ENCODE measurements at places on chromosomes 3 and 15.

GRCh38 chr3:149055575-149055974 lies 30.8 kb downstream of the HLTF start:
- no peak for DNase-seq

DNA sequence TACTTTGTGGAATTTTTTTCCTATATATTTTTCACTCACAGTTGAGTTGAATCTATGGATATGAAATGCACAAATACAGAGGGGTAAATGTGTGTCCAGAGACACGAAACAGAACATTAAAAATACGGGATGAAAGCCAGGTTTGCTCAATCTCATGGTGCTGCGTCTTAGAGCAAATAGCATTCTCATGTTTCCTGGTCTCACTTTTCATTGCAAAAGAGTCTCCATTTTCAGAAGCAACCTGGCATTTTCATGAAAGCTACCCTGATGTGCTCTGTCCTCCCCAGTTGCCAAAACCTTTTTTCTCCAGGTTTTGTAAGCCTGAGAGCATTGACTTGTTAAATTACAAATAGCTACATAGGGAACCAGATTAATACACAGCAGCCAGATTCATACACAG lies 49.5 kb upstream of the MBNL1 start:
- DNase-seq, result no peak

GRCh38 chr3:134754768-134755559 lies 40.1 kb upstream of the EPHB1 start:
- no peak for DNase-seq

- no peak for DNase-seq
Observed at GRCh38 chr3:128881576-128881975, 2.2 kb downstream of the ACAD9 start.

GRCh38 chr15:101126618-101127505 lies 125.0 kb downstream of the CHSY1 start:
- DNase-seq, result no peak

- no peak for DNase-seq
Observed at GRCh38 chr3:22745321-22745720, 457.8 kb upstream of the UBE2E2 start.

DNA sequence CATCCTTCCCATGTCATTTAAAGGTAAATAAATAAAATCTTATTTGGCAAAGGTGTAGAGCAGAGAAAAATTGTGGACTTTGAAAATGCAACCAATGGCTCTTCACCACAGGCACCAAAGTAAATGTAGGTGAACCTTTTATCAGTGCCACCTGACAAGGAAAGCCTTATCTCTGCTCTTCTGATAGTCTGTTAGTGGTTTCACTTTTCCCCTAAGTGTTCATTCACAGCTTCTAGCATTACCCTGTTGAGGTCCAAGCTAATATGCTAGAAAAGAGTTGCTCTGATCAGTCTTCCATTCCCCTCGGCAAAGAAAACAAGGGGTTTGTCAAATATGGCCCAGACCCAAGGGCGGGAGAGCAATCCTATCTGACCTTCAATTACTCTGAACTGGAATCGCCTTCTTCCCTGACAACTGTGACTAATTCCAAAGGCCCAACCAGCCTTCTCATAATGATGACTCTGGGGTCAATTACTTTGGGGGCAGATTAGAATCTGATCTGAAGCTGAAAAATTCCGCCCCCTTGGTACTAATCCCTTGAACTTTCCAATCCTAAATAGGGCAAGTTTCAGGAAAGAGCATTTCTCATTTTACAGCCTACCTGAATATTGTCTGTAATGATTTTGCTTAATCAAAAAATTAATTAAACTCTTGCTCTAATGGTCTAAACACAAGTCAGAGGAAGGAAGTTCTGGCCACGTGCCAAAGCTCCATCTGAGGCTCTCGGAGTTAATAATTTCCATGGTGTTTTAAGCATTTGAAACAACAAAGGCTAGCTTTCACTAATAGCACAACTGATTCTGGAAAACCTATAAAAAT lies 52.4 kb downstream of the SETMAR start:
- DNase-seq, result no peak

DNA sequence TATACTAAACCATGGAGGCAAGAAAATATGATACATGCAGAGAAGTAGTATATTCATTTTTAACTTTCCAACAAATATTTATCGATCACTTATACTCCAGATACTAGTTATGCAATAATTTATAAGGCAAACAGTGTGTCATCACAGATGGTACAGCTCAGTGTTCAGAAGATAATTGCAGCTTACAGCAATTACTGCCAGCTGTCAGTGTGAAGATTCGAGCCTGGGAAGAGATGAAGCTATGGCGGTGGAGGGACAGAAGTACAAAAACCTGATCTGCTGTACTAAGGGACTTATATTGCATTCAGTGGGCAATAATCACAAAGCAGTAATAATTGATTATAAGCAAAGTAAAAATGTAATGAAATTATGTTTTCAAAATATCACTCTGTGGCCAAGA lies 170.6 kb upstream of the EPHA3 start:
- DNase-seq, result no peak

GRCh38 chr15:95016511-95017229 lies 785.3 kb downstream of the MCTP2 start:
- DNase-seq, result no peak

DNA sequence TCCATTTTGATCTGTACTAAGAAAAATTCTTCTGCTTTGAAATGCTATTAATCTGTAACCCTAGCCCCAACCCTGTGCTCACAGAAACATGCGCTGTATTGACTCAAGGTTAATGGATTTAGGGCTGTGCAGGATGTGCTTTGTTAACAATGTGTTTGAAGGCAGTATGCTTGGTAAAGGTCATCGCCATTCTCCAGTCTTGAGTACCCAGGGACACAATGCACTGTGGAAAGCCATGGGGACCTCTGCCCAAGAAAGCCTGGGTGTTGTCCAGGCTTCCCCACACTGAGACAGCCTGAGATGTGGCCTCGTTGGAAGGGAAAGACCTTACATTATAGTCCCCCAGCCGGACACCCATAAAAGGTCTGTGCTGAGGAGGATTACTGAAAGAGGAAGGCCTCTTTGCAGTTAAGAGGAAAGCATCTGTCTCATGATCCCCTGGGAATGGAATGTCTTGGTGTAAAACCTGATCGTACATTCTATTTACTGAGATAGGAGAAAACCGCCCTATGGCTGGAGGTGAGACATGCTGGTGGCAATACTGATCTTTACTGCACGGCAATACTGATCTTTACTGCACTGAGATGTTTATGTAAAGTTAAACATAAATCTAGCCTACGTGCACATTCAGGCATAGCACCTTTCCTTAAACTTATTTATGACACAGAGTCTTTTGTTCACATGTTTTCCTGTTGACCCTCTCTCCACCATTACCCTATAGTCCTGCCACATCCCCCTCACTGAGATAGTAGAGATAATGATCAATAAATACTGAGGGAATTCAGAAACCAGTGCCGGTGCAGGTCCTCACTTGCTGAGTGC lies 6.3 kb downstream of the PIGZ start:
- DNase-seq, result no peak

DNA sequence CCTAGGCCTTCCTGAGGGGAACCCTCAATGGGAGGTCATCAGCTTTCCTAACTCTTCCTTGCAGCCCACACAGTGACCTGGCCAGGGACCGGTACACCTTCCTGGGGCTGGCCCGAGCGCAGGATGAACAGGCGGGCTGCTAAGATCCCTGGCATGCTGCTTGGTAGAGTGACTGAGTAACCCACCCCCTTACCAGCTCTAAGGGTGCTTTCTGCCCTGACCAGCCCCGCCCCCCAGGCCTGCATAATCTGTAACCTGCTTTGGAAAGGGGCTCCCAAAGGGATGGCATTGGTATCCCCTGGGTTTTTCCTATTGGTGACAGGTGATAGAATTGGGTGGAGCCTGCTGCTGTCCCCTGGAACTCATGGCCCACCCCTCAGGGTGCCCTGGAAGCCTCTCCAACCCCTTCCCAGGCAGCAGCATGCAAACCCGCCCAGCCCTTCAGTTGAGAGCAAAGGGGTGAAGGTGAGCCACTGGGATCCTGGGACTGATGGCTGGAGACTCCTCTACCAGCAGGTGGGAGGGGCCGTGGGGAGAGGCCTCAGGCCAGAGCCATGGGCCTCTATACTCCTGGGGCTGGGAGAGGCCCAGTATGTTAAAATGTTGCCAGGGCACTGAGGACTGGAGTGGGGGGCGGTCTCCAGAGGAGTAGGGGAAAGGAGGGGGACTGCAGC lies 11.1 kb upstream of the KIF7 start:
- no peak for DNase-seq

GRCh38 chr3:37502621-37503020 lies 328.2 kb upstream of the LRRFIP2 start:
- DNase-seq, result no peak

- no peak for DNase-seq
Observed at GRCh38 chr3:58009749-58010535, 1.7 kb downstream of the FLNB start.

DNA sequence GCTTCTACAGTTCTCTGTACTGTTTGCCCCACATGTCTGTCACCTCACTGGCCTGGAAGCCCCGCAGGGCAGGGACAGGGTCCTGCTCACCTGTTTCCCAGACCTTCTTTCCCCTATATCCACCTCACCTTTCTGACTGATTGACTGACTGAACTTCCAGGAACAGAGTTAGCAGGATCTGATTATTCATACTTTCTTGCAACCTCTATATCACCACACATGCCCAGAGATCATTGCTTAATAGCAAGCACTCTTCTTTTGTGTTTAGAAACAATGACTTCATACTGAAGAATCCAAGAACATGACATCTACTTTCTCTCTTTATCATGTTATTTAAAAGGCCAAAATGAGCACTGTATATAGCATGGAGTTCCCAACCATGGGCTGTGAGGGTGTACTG lies 18.0 kb upstream of the CLEC3B start:
- DNase-seq, result no peak

- DNase-seq, result no peak
Observed at GRCh38 chr15:44186705-44187104, 8.4 kb downstream of the FRMD5 start.

- DNase-seq, result no peak
Observed at GRCh38 chr3:196631682-196632045, 7.8 kb upstream of the NRROS start.

- DNase-seq, result peak; percentile 34
Observed at GRCh38 chr15:101167753-101168462, 83.9 kb downstream of the CHSY1 start.

GRCh38 chr15:48469681-48470080 lies 138.5 kb downstream of the DUT start:
- no peak for DNase-seq

DNA sequence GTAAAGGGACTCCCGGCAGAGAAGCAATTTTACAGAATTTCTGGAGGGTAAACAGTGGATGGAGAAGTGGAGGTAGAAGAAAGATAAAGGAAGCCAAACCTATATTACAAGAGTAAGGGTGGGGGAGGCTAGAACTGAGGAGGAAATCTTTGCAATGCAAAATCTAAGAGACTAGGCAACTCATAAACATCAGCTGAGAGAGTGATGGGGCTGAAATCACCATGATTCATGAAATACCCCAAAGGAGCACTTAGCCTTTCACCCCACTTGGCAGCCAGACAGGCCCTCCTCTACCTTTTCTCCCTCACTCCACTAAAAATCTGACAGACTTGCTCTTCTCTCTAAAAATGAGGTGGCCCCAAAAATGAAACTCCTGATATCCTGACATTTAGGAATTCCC lies 19.5 kb upstream of the ZBTB38 start:
- no peak for DNase-seq

- no peak for DNase-seq
Observed at GRCh38 chr3:69669070-69669469, 70.2 kb upstream of the MITF start.

DNA sequence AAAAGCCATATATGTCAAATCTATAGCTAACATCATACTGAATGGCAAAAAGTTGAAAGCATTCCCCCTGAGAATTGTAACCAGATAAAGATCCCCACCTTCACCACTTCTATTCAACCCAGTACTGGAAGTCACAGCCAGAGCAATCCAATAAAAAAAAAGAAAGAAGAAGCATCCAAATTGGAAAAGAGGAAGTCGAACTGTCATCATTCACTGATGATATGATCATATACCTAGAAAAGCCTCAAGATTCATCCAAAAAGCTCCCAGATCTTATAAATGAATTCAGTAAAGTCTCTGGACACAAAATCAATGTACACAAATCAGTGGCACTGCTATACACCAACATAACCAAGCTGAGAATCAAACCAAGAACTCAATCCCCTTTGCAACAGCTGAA lies 97.4 kb downstream of the CBLB start:
- no peak for DNase-seq

GRCh38 chr3:33173103-33173502 lies 45.5 kb downstream of the SUSD5 start:
- no peak for DNase-seq
